ENCODE measurements at places on chromosomes 2 and 18.

GRCh38 chr2:214311931-214312749, 98.7 kb upstream of the VWC2L start:
- DNase-seq, result no peak

GRCh38 chr2:207251022-207251421, 85.3 kb upstream of the KLF7 start:
- DNase-seq, result no peak

- no peak for DNase-seq
Measured at GRCh38 chr18:29459972-29460371, 1283.0 kb upstream of the CDH2 start.

DNA sequence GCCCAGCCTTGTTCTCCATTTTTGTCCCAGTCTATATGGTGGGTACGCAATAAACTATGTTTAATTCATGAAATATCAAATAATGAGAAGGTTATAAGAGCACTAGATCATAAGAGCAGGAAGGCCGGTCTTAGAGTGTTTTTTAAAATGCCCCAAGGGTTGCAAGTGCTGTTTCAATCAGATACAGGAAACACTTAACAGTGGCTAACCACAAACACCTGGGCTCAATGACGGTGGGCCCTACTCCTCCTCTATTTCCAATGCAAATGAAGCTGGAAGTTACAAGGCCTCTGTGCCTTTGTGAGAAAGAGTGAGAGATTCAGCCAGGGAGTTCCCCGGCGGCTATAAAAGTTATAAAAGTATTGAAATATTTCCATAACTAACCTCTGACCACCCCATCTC, 18.9 kb upstream of the WDR33 start:
- peak; percentile 29 for DNase-seq

- DNase-seq, result no peak
Measured at GRCh38 chr2:28975671-28976070, 5.4 kb upstream of the TOGARAM2 start.

DNA sequence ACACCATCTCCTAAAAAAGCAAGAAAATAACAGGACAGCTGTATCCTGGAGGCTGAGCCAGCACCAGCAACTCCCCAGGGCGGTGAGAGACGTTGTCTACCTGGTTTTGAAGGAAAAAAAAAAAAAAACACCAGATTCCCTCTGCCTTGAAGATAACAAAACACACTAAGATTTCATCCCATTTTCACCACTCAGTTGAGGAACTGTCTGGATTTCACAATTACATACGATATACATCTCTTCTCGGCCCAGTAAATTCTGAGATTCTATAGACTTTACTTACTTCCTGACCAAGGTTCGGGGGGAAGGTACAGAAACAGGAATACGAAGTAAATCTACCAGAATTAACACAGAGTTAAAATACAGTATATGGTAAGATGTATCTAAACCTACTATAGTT, 8.5 kb downstream of the ZNF516 start:
- DNase-seq, result no peak

DNA sequence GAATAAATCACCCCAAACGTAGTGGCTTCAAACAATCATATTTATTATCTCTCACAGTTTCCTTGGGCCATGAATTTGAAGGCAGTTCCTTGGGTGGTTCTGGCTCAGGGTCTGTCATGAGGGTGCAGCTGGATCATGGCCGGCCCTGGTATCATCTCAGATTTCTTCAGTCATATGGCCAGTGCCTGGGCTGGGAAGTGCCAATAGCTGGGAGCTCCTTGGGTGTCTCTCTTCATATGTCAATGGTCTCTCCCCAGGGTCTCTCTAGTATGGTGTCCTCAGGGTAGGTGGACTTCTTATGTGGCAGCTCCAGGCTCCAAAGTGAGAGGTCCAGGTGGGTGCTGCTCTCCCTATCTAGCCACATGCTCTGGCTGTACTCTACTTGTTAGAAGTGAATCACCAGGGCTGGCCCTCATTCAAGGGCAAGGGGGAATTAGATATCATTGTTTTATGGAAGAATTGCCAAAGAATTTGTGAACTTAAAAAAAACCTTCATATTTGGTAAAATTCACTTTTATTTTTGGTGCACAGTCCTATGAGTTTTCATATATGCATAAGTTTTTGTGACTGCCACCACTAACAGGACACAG, 15.4 kb downstream of the FHOD3 start:
- no peak for DNase-seq

GRCh38 chr2:233288663-233289062, 19.0 kb upstream of the SAG start:
- no peak for DNase-seq

DNA sequence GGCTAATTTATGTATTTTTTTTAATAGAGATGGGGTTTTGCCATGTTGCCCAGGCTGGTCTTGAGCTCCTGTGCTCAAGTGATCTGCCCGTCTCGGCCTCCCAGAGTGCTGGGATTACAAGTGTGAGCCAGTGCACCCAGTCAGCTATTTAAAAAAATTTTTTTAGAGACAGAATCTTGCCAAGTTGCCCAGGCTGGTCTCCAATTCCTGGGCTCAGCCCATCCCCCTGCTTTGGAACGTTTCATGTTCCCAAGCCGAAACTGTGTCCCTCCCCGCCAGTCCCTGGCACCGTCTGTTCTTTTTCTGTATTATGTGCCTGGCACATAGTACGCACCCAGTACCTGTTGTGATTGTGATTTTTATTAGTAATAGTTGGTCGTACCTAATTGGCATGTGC, 63.1 kb upstream of the MGAT5 start:
- no peak for DNase-seq

DNA sequence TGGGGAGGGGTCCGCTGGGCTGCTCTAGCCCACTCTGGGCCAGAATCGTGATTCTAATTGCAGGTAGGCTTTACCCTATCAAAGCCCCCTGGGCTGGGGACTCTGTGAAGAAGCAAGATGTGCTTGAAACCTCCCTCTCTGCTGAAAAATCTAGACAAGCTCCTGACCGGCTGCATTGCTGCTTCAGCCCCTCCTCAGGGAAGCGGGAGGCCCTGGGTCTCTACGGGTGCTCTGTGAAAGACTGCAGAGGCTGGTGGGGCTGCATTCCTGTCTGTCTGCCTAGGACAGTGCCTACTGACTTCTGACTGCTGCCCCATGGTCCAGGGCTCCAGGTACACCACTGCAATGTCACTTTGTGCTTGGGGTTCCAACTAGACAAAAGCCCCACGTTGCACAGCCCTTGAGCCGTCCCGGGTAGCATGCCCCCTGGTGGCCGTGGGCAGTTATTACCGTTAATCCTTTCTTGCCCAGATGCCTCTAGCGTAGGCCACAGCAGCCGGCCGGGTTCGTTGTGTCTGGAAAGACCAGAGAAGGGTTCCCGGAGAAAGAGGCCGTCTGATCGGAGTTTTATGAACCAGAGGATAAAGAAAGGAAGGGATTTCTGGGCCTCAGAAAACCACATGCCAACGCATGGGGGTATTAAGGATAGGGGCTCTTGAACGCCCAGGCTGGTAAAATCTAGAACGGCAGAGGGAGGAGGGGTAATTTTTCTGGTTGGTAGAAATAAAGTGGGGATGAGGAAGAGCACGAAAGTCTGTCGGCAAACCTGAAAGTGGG, 15.9 kb upstream of the C1QL2 start:
- DNase-seq, result peak; percentile 23

GRCh38 chr2:134023854-134024253, 230.0 kb upstream of the MGAT5 start:
- DNase-seq, result no peak

GRCh38 chr2:37367984-37368383, 23.6 kb downstream of the QPCT start:
- no peak for DNase-seq

- DNase-seq, result no peak
Measured at GRCh38 chr2:60898567-60898966, 17.2 kb downstream of the REL start.

Data from stimulated activated CD8-positive, alpha-beta memory T cell treated with anti-CD3 and anti-CD28 coated beads, Interleukin-4, amount 100 ng/mL, for 1 hour (primary cell).